Cardiac fibroblast (primary cell): ENCODE measurements at places on chromosomes 1 and 21.

DNA sequence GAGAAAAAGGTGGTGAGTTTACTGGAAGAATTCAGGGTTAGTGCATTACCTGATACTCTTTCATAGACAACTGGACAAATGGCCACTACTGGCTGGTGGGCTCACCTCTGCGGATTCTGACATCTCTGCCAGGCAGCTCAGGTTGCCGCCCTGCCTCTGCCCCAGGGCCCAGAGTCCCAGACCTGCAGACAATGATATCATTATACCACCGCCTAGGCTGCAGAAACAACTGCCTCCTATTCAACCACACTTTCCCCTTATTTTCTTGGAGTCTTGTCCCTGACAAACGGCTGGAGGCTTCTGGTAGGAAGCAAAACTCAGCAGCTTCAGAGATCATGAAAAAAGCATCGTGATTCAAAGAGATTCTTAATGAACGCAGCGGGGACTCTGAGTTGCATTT lies 37.0 kb downstream of the IRF2BP2 start:
- DNase-seq, result no peak

DNA sequence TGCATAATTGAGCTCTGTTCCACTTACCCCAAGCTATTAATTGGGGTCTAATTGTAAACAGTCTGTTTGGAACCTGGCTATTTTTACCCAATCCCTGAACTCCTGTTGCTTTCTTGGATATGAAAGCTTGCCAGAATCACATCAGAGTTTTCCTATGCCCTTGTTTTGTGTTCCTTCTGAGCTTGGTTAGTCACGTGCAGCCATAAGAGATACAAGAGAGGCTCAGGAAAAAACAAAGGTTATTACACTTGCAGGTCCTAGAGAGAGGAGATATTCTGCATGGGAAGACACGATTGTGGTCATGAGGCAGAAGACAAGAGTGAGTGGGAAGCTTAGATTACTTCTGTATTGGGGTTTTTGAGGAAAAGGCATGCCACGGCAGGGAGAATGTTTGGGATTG lies 46.0 kb upstream of the RGL1 start:
- DNase-seq, result no peak

DNA sequence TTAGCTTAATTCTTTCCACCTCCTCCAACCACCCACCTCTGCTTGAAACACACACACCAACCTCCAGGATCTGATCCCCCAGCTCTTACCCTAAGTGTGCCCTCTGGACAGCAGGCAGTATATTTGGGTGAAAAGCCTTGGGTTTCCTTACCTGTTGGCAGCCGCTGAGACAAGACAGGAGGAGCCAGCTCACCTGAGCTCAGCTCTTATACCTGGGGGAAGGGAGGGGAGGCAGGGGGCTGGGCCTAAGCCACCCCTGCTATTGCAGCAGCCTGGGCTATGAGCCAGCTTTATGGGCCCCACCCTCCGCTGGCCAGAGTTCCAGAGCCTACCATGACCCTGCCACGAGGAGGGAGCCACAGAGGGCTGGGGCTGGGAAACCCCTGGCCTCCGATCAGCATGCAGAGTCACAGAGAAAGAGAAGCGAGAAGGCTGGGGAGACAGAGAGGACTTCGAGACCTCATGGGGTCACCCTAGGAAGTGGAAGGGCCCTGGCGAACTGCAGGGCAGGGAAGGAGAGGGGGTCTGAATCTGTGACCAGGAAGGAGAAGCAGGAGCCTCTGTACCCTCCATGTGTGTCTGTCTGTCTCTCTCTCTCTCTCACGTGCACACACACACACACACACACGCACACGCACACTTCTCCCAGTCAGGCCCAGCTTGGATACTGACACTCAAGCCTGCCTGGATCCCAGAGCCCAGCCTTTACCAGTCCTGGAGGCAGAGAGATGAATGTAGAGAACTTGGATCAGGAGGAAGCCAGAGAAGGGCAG lies at the start of gene S100A14:
TSS of gene S100A14 (minus strand) at position 182 of the 773 bp plus-strand sequence. CDS start 467 bp downstream, outside the sequence.
- DNase-seq, result no peak

DNA sequence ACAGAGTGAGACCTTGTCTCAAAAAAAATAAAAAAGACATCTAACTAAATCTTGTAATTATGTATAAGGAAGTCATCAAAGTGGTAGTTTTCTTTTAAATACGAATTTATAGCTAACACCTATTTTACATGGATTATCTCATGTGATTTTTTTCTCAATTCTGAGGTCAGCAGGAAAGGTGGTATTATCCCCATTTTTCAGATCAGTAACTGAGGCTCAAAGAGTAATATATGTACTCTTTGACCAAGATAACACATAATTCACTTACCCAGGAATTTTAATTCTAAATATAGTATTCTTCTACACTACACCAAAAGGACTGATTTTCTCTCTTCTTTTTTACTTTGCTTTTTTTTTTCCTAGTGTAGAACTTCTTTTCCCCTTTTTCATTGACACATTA lies 9.1 kb downstream of the IFT25 start:
- DNase-seq, result no peak

DNA sequence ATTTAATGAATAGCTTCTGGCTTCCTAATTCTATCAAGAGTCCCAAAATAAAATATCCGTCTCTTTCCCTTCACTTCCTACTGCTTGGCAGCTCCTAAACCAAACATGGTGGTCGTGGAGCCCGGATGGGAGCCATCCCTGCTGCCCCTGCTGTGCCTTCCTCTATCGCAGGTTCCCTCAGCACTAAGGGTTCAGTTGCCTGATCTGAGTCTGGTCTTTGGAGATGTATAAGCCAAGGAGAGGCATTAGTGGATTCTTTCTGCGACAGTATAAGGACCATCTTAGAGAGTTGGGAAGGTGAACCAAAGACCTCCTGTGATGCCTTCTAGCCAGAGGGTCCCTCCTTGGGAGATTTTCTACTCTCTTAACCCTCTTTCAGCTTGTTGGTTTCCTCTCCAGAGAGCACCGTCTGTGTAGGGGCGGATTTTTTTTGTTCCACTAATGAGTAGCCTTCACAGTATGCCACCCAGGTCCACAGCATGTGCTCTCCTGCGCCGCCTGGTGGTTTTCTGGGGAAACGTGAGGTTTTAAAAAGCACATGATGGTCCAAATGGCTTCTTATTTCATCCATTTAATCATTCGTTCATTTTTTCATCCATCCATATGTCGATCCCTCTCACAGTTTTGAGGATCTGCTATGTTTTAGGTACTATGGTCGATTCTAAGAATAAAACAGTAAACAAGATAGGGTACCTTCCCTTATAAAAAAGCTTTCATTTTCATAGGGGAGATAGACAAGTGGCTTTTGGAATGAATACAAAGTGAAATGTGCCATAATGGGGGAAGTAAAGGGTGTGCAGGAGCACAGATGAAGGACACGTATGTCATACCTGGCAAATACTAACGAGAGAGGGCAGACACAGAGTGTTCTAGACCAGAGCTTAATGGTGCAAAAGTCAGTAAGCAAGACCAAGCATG lies 71.0 kb downstream of the NFASC start:
- peak; percentile 66 for DNase-seq

GRCh38 chr1:101100674-101101073 lies 75.1 kb upstream of the DPH5 start:
- DNase-seq, result no peak

DNA sequence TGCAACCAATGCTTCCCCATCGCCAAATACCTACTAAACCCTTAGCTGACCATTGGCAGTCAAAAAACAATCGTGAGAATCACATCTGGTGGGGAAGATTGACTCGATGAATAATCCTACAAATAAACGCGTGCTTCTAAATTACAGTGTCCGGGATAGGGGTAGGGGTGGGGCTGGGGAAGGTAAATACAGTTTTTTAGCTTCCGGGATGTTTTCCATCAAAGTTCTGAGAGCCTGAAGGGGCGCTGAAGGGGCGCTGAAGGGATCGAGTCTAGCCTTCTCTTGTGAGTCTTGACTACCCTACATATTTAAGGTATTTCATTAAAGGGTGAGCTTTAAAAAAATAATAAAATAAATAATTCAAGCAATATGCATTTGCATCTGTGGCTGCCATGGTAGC lies 40.5 kb downstream of the RRAGC start:
- DNase-seq, result no peak

DNA sequence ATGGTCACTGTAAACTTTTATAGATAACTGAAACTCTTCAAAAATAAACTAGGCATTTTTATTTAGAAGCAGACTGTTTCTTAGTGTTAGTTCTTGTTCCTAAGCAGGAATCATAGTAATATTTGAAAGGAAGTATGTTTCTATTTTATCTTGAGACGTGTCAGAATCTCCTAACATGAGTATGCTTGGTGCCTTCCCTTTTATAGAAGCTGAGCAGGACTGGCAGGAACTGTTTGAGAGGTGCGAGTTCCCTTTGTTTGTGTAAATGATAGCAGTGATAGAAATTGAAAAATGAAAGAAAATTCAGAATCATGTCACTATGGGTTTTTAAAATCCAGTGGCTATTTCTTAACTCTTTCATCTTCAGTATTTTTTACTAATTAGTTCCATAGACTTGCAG lies 56.9 kb downstream of the LRRC8D start:
- DNase-seq, result no peak

DNA sequence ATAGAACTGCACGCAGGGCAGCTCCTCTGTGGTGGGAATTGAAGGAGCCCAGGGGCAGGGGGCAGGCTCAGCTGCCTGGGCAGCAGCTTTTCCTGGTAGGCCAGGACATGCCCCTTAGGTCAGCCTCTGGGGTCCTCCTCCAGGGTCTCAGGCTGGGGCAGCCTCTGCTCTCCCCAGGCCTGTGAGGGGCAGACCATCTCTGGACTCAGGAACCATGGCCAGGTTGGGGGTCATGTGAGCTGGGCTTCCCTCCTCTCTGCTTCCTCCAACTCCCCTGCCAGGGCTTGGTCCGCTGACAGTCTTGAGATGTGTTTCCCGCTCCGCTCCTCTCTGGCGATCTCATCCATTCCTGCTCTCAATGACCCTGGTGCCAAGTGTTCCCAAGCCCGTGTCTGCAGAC lies 5.7 kb downstream of the C1orf210 start:
- DNase-seq, result no peak

DNA sequence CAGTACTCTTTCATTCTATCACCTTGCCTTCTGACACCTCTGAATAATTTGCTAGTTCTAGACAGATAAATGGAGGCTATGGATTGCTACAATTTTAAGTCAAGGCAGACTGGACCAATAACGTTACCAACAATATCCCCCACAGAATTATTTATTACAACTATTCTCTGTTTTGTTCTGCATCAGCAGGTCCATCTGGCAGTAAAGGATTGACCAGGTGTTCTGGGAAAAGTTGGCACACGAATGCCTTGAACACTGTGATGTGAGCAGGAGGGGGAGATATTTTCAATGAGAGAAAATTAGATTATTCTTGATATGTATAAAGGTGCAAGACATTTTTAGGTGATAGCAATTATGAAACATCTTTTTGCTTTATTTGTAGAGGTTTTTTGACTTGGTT lies 718.8 kb upstream of the TMPRSS15 start:
- no peak for DNase-seq

DNA sequence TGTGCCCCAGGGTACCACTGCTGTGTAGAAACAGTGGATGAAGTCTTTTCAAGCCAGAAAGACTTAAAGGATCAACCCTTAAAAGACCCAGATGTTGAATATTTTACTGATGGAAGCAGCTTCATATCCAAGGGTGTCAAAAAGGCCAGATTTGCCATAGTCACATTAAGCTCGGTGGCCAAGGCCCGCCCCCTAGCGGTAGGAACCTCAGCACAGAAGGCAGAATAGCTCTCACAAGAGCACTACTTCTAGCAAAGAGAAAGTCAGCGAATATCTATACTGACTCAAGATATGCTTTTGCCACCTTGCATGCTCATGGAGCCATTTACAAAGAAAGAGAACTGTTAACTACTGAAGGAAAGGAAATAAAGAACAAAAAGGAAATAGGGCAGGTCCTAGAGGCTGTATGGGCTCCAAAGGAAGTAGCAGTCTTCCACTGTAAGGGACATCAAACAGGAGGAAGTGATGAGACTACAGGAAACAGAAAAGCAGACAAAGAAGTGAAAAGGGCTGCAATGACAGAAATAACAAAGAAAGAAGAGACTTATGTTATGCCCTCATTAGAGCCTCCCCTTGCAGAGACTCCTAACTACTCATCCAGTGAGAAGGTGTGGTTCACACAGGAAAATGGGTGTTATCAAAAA lies 90.5 kb downstream of the LIPI start:
- DNase-seq, result peak; percentile 37

GRCh38 chr1:62508187-62508758 lies 71.4 kb downstream of the USP1 start:
- DNase-seq, result peak; percentile 73

DNA sequence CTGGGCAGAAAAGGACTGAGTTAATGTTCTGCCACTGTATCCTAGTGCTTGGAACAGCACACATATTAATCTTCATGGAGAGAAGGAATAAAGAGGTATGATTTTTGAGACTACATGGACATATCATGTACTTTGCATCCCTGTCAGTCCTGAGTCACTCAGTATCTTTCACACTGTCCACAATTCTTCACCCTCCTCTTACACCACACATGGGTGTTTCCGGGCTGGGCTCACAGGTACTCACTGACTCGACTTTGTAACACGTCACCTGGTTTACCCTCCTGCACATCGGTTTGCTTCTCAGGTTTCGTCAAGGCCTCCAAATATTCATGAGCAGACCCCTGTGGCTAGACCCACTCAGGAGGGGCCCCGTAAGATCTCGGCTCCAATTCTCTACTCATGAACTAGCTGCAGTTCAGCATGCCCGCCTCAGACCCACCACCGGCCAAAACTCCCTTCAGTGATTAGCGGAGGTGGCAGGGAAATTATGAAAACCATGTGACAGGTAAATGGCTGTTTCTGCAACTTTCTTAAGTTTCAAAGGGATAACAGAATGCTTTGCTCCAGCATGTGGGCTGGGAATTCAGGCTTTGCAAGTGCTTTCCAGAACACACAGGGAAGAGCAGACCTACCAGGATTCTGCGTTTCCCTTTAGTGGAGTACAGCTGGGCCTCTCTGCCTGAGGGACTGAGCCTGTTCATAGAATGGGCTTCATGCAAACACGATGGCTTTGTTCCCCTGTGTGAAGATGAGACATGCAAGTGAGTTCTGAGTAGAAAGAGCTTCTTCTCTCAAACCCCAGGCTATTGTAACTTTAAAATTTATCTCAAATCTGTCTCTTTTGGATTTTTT lies 31.3 kb upstream of the TRABD2B start:
- DNase-seq, result no peak

DNA sequence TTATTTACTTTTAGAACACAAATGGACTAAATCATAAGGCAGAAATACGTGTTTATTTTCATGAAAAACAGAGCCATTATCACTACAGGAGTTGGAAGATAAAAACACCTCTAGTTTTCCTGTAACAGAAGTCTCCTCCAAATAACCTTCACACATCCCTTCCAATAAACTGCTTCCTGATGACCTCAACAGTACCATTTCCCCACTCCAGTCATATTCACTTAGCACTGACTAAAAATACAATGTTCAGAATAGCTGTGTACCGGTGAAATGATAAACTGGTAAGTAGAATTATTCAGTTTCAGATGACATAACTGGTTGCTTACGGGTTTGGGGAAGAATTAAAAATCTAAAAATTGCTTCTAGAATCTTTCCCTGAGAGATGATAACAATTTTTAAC lies 137.9 kb downstream of the DENND1B start:
- no peak for DNase-seq

- no peak for DNase-seq
Observed at GRCh38 chr1:42442662-42443061, 13.2 kb downstream of the ZMYND12 start.

- no peak for DNase-seq
Observed at GRCh38 chr1:197921235-197922069, 4.3 kb downstream of the LHX9 start.
